ENCODE measurements at places on chromosomes 3 and 15. TPM values are rescaled to one million over a fixed set of nuclear protein-coding genes. Genes with fewer than 3 reads are reported as not detected.

DNA sequence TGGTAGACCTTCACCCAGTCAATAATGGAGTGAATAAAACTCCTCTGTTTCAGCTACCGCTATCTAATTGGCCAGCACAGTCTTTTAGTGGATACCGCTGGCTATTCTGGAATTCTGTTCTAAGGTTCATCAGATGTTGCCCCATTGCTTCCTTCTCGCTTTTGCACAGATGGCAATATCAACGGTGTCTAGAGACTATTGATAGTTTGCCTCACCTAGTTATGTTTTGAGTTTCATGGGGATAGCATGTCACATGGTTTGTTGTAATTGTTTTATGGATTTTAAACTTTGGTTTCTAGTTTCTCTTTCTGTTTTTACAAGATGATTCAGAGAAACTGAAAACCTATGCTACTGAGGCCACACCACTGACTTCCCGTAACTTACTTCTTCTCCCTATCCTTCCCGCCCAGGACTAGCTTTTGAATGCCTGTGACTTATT lies 2.0 kb downstream of the XRN1 start:
- peak; percentile 71 for DNase-seq

GRCh38 chr15:39874890-39875549 lies 45.0 kb downstream of the GPR176 start:
- DNase-seq = peak; percentile 59

DNA sequence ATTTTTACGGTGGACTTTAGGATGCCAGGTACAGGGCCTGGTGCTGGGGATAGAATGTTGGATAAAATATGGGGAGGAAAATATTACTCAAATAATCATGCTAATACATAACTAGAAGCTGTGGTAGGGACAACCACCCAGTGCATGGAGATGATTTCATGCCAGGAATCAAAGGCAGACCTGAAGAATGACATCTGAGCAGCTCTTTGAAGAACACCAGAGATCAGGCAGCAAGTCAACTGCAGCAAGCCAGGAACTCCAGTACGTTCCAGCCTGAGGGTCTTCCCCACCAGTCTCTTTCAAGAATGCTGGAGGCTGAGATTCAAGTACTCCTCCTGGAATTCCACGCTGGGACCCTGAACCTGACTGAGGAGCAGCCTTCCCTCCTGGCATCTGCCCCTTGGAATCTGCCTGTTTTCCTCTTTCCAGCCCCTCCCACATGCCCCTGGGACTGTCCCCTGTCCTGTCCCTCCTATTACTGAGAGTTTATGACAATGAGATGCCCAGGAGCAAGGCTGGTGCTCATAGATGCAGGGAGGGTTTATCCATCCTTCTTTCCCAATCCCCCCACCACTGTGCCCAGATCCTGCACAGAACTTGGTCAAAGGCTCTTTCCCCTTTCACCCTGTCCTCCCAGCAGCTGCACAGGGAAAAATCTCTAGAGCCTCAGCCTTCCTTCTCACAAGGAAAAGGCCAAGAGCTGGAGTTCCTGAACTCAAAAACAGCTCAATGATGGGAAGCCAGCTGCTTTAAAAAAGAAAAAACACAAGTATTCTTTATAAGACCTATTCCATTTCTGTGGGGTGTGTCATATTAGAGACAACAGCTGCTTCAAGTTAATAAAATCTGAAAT lies 68.0 kb downstream of the PDZRN3 start:
- no peak for DNase-seq

DNA sequence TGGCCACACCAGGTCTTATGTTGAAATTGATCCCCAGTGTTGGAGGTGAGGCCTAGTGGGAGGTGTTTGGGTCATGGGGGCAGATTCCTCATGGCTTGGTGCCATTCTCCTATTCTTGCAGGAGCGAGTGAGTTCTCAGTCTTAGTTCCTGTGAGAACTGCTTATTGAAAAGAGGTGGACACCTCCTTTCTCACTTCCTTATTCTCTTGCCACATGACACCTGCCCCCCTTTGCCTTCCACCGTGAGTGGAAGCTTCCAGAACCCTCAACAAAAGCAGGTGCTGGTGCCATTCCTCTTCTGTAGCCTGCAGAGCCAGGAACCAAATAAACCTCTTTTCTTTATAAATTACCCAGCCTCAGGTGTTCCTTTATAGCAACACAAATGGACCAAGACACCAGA lies 318.1 kb upstream of the MCTP2 start:
- no peak for DNase-seq

The STARD9 gene
- 1.4 TPM for total RNA-seq

DNA sequence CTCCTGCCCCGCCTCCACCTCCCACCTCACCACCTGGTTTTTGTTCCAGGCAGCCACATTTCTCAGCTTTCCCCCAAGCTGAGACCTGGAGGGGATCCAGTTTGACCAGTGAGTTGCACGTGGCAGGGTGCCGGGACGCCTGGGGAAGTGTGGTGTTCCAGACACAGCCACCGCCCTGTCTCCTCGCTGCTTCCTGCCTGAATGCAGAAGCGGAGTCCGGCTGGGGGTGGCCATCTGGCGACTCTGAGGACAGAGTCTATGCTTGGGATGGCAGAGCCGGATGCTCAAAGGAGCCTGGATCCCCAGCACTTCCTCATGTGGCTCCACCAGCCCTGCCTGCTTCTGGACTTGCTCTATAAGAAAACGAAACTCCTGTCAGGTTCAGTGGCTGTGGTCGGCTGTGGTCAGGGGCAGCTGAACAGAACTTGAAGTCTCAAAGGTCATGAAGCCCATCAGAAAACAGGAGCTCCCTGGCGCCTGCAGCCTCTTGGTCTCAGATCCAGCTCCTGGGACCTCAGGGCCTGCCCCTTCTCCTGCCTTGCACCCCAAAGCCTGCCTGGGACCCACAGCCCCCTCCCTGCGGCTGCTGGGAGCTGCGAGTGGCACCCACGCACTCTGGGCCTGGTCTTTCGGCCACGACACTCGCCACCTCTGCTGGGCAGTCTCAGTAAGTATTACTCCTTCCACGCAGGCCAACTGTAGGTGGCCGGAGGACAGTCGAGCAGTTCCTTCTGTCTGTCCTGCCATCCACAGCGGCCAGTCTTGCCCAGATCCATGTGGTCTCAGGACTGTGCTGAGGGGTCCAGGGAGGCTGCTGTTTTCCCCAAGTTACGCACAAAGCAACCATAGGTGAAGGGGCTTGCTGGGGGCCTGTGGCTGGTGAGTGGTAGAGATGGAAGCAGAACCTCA lies 112.8 kb upstream of the MEF2A start:
- DNase-seq = peak; percentile 49

DNA sequence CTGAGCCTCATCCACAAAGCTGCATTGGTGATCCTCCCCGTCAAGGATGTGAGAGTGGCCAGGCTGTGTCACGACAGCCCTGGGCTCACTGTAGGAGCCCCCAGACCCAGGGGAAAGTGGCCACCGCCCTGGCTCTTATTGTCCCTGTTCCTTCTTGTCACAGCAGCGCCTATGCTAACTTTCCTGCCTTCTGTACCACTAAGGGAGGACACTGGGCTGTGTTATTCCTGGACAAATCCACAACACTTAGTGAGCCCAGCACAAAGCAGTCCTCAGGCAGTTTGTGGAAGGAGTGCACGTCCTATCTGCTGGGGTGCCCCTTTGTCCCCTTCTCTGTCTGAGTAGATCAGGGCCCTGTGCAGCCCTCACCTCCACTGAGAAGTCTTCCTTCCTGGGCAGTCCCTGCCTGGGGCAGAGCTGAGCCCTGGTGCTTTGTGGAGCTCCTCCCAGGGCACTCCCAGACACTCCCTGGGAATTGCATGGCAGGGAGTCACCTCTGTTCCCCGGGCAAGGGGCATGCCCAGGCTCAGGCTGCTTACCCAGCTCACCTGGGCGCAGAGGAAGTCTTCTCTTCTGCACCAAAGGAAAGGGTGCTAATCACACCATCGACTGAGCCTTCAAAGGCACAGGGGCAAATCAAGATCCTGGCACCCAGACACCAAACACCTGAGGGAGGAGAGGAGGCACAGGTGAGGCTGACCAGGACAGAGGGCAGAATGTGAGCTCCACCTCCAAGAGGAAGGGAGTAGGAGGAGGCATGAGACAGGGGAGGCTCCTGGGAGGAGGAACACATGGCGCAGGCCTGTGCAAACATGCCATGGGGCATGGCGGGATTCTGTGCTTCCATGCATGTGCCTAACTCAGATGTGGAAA lies 138.7 kb downstream of the KLF13 start:
- DNase-seq = no peak

DNA sequence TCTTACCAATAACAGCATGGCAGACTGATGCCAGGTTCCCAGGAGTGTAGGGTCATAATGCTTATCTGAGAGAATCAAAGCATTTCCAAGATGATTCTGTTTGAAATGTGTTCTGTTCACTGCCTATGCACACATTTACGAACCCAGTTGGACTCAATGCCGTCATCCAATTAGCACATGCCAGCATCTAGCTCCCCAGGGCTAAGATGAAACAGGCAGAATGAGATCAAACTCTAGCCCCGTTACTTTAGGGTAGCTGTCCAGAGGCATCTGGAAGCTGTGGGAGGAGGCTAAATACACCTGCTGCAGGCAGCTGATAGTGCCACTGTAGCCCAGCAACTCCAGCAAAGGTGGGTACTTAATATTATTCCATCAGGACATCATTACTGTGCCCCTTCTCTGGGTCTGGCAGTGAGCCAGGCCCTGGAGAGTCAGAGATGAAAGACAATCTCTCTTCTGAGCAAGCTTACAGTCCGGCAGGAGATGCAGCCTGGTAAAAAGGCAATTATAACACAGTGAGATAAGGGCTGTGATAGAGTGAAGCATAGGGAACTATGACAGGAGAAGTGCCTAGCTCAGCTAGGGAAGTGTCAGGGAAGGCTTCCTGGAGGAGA lies 156.4 kb upstream of the PPP2R3A start:
- no peak for DNase-seq

- peak; percentile 45 for DNase-seq
Measured at GRCh38 chr3:113232342-113232741, 21.0 kb downstream of the BOC start.

The CACNA1D gene
- not detected for total RNA-seq

- DNase-seq = no peak
Measured at GRCh38 chr3:141405591-141405990, 37.3 kb downstream of the ZBTB38 start.

DNA sequence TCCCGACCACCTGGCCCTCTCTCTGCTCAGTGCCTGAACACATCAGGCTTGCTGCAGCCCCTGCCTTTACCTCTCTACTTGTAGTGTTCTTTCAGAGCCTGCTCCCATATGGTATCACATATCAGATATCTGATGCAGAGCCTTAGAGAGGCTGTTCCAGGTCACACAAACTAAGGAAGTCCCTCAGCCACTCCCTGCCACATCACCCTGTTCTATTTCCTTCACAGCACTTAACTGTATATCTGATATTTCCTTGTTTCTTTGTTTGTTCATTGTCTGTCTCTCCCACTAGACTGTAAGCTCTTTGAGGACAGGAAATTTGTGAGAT lies 976 bp upstream of the ALDH1L1 start:
- no peak for DNase-seq

The SH2D7 gene
- not detected for total RNA-seq

DNA sequence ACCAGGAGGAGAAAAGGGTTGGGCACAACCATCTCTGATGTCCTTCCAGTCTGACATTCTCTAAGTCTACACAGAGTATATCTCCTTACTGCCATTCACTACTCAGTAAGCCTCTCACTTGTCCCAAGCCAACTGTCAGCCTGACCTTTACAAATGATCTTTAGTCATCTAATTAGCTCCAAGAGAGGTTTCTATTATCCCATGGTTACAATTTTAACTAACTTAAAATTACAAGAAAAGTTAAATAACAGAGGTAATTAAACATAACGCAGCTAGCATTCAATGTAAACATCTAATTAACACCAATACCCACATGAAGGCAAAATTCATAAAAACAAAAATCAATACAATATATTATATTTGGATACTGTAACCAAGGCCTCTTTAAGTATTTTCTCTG lies 126.9 kb downstream of the LSAMP start:
- DNase-seq = no peak

DNA sequence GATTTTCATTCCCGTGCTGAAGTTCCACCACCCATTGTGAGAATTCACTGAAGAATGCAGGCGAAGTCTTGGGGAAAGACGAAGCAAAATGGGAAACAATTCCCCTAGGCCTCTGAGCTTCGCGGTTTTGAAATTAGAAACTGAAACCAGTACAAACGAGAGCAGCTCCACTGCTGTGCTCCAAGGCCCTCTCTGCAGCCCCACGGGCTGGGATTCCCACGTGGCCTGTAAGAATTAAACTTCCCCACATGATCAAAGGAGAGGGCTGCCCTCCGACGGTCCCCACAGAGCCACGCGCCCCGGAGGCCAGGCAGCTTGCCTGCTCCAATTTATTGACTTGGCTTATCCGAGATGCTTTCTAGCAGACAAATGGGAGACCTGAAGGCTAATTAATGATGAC lies 144.0 kb downstream of the GREM1 start:
- peak; percentile 88 for DNase-seq

DNA sequence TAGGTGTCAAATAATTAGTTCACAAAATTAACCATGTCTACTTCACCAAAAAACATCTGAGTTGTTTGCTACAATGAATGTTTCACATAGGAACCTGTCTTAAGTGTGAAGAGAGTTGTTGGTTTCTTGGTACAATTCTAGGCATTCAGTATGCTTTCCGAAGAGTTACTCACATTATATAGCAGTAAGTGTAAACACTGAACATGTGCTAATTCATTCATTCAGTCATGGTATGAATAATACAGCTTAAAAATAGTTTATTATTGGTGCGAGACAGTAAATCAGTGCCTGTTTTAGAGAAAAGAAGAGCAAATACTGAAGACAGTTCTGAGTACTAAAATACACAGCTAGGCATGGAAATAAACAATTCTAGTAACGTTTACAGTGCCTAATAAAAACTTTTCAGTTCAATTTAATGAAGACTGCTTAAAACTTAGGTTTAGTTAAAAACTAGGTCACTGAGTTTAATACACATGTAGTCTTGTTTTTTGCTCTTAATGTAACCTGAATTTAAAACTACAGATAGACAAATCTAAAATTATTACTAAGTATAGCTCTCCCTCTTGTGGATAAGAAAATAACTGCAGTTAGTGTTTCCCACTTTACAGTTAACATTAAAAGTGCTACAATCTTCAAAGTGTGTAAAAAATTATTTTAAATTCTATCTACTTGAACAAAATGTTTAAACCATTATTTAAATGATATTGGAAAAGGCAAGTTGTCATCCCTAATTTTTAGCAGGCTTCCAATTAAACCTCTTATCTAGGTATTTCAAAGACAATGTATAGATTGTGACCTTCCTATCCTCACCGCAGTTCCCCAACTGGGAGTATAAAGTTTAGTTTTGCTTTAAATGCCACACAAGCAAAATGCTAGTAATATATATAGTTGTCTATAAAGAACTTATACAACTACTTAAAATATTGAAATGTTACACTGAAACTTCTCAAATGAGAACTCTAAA lies 20.1 kb upstream of the ZCWPW2 start:
- DNase-seq = peak; percentile 12

DNA sequence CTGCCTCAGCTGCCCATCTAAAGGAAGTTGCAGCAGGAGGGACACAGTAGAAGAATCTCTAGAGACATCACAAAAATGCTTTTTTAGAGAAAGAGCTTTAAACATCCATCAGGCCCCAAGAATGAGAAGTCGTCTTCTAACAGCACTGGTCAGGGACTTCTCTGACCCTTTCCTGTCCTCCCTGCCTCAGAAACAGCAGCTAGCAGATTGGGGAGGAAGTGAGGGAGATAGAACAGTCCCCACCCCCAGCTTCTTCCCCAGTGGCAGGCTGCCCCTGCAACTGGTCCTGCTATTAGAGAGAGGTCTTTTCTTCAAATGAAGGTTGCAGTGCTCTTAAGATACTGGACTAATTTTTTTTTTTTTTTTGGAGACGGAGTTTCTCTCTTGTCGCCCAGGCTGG lies 55.1 kb downstream of the PDE8A start:
- DNase-seq = no peak

Measured in M059J (cell line).